ENCODE measurements at places on chromosomes 3 and 15. TPM values are rescaled to one million over a fixed set of nuclear protein-coding genes. Genes with fewer than 3 reads are reported as not detected.

The LRTM1 gene
- not detected for total RNA-seq

The GMNC gene
- total RNA-seq = 2.0 TPM

The CD200 gene
- 7.0 TPM for total RNA-seq

The FEZF2 gene
- not detected for total RNA-seq

The KNG1 gene
- total RNA-seq = not detected

The REC114 gene
- not detected for total RNA-seq

The SMAD6 gene
- total RNA-seq = 38.8 TPM

The CPLX3 gene
- not detected for total RNA-seq

The CPNE9 gene
- total RNA-seq = not detected

The EOMES gene
- not detected for total RNA-seq

The A4GNT gene
- not detected for total RNA-seq

The AADAC gene
- not detected for total RNA-seq

The SERP1 gene
- 185 TPM for total RNA-seq

The FAM107A gene
- total RNA-seq = 0.13 TPM

The COPG1 gene
- total RNA-seq = 142 TPM

The DPPA2 gene
- not detected for total RNA-seq

The C3orf85 gene
- total RNA-seq = not detected

The ARHGEF26 gene
- total RNA-seq = 4.4 TPM

The PGBD4 gene
- total RNA-seq = 1.0 TPM

The GAP43 gene
- 0.16 TPM for total RNA-seq

The PTH1R gene
- 16.1 TPM for total RNA-seq

The UBAP1L gene
- 0.89 TPM for total RNA-seq

The MYL3 gene
- 8.5 TPM for total RNA-seq

The MUC20 gene
- 0.38 TPM for total RNA-seq

The SAMD7 gene
- total RNA-seq = not detected

The GOLGA6A gene
- not detected for total RNA-seq

The TF gene
- 0.16 TPM for total RNA-seq

The STRIT1 gene
- total RNA-seq = not detected

The MORC1 gene
- not detected for total RNA-seq

The RTP1 gene
- not detected for total RNA-seq

The FBXO40 gene
- total RNA-seq = not detected

The TUSC7 gene
- total RNA-seq = not detected

The TCTA gene
- total RNA-seq = 17.7 TPM

The PAQR9 gene
- total RNA-seq = not detected

The TFRC gene
- 132 TPM for total RNA-seq
